ENCODE measurements at places on chromosomes 6 and 20.
A peak's percentile ranks its signal among the peaks of the same experiment; 100 is the strongest.

GRCh38 chr6:105821027-105821426, 265.1 kb upstream of the PRDM1 start:
- no peak for DNase-seq

GRCh38 chr20:17710379-17711266, 10.9 kb downstream of the BANF2 start:
- DNase-seq = no peak

- DNase-seq = no peak
Observed at GRCh38 chr6:41997456-41997855, 52.9 kb upstream of the TAF8 start.

DNA sequence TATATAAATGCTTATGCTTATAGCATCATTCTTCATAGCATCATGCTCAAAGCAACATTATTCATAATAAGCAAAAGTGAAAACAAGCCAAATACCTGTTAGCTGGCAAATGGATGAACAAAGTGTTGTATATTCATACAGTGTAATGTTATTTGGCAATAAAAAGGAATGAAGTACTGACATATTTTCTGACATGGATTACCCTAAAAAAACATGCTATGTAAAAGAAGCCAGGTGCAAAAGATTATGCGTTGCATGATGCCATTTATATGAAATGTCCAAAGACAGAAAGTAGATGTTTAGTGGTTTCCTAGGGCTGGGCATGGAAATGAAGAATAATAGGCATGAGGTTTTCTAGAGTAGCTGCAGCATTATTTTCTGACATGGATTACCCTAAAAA, 77.1 kb downstream of the GFRA4 start:
- no peak for DNase-seq

GRCh38 chr20:9515214-9515585, 810 bp downstream of the LAMP5 start:
- no peak for DNase-seq

GRCh38 chr6:10771371-10771894, 23.8 kb downstream of the TMEM14B start:
- no peak for DNase-seq

DNA sequence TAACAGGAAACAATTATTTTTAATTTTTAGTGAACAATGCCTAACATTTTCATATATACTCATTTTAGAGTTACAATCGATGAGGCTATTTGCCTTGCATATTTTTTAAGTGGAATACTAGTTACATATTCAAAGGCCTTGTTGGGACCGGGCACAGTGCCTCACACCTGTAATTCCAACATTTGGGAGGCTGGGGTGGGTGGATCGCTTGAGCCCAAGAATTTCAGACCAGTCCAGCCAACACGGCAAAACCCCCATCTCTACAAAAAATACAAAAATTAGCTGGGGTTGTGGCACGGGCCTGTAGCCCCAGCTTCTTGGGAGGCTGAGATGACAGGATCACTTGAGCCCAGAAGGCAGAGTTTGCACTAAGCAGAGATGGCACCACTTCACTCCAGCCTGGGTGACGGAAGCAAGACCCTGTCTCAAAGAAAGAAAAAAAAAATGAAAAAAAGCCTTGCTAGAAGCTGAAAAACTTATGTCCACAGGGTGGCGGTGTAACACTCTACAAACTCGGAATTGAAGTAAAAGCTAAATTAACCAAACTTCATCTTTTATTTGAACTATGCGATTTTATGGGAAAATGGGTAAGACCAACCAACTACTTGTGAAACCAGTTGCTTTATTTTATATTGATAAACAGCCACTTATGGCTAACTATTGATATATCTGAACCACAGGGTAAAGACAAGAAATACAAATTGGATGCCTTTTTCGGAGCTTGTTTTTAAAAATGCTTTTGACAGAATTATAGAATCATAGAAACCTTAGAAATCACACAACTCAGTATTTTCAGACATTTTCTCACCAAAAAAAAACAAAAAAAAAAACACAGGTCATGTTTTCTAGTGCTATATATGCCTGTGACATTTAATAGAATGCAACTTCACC, 24.1 kb upstream of the ROS1 start:
- peak; percentile 50 for DNase-seq

- no peak for DNase-seq
Observed at GRCh38 chr20:44186674-44187053, 324 bp downstream of the JPH2 start.

DNA sequence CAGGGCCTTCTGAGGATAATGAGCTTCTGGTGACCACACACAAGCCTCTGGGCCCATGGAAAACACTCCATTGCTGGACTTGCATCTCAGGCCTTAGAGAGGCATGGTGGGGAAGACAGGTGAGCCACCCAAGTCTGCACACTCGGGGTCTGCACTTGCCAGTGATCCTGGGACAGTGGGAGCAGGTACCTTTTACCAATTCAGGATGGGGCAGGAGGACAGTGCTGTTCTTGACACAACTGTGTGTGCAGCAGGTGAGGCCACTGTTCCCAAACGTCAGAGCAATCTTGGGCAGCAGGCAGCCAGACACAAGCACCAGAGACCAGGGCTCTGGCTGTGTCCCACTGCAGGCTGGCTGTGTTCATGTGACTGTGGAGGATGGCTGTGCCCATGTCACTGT, 221.3 kb downstream of the ERMARD start:
- no peak for DNase-seq

- DNase-seq = no peak
Observed at GRCh38 chr6:12034349-12034748, 22.2 kb downstream of the HIVEP1 start.

DNA sequence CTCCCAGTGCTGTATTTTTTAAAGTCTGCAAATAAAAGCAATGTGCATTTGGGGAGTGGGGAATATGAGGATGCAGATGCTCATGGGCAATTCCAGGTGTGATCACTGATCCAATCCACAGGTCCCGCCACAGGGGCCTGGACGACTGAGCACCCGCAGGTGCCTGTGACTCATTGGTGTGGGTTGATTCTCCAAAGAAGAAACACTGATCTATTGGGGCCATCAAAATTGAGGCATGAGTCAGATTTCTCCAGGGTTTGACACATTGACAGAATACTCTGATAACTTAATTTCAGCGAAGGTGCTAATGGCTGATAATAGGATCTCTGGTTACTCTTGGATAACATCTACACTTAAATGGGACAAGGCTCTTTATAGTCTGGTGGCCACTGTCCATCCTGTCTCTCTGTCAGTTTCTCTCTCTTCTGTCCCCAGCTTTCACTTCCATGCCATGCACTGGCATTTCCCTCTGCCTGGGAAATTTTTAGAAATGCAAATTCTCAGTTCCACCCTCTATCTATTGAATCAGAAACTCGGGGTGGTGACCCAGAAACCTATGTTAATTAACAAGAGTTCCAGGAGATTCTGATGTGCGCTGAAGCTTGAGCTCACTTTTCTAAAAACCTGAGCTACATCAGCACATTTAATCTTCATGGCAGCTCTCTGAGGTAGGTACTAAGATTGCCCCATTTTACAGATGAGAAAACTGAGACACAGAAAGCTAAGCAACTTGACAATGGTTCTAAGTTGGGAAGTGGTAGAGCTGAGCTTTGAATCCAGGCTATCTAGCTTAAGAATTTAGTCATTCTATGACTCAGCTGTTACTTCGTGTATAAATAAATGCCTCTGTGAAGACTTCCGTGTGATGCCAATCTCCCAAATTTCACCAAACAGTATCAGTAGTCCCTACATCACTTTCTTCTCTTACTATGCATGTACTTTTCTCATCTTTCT, 10.2 kb upstream of the RCAN2 start:
- no peak for DNase-seq

GRCh38 chr20:20864351-20865096, 152.1 kb upstream of the RALGAPA2 start:
- DNase-seq = no peak

DNA sequence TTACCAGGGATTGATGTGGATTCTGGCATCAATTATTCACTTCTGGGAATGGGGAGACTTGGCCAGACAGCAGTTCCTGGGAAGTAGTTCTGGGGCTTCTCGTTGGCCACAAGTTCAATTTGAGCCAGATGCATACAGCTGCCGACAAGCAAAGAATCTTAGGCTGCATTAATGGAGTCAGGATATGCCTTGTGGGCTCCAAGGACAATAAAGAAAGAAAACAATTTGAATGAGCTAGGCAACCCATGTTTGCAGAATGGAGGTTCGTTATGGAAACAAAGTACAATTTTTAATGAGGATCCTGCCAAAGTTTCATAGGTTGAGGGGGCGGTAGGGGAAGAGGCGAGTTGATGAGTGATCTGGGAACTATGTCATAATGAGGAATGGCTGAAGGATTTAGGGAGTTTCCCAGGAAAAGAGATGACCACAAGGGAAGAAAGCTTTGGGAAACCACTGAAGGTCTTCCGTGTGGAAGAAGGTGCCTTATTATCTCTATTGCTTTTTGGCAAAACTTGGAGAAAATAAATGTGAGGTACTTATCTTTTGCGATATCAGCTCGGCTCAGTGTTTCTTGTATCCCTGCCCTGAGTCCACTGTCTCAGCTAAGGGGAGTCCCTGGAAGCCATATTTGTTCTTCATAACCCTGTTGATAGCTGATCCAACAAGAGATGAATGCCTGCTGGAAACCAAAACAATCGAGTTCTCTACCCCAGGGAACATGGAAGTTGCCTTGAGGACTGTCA, 181.0 kb upstream of the ZNF217 start:
- no peak for DNase-seq

GRCh38 chr6:33583591-33584155, 3.6 kb upstream of the BAK1 start:
- no peak for DNase-seq

- DNase-seq = no peak
Observed at GRCh38 chr20:17765017-17765416, 65.3 kb downstream of the BANF2 start.

DNA sequence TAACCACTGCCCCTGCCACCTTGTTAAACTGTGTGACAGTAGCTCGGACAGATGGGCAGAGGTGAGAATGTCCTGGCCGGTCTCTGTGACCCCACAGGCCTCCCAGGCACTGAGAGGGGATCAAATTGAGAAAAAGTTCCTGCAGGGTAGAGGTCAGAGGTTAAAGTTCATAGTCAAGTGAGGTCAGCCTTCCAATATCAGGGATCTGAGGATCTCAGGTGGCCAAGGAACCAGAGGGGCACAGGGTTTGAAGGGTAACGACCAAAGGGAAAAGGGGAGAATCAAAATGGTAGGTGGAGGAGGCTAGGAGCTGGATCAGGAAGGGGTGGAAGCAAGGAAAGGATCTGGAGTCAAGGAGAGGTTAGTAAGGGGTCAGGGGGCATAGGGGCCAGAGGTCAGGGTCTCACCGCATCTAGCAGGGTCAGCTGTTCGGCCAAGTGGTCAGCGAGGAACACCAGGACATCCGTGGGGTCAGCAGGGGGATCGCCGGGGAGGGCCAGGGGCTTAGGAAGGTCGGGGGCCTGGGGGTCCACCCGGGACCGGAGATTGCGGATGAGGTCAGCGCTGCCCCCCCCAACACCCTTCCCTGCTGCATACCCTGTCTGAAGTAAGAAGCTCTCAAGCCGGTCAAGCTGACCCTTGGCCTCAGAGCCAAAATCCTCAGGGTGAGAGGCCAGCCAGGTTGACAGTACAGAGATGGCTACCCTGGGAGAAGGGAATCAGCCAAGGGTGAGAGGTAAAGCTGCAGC, 2.9 kb downstream of the RGL2 start:
- no peak for DNase-seq

All from CD14-positive monocyte (primary cell).